Activated T-cell treated with anti-CD3 and anti-CD28 coated beads for 48 hours (primary cell): ENCODE measurements at places on chromosomes 5 and 9.

GRCh38 chr5:59587489-59588337 lies 305.8 kb downstream of the PDE4D start:
- no peak for DNase-seq

DNA sequence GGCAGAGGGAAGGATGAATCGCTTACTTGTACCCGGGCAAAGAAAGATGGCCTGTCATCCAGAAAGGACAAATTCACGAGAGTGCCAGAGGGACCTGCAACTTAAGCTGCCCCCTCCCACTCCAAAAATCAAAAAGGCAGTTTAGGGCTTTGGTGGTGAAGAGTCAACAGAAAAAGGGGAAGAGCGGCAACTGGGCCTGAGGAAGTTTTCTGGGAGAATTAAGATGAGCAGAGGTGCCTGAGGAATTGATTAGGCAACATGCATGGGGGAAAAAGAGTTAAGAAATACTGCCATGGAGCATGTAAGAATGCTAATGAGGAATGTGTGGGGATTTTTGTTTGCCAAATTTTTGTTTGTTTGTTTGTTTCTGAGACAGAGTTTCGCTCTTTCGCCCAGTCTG lies 1.8 kb upstream of the ACTL7B start:
- DNase-seq: no peak

GRCh38 chr5:29853711-29854220 lies 1339.7 kb upstream of the CDH6 start:
- DNase-seq: no peak

GRCh38 chr5:124669300-124669648 lies 77.2 kb downstream of the ZNF608 start:
- DNase-seq: no peak

- no peak for DNase-seq
Observed at GRCh38 chr9:37640246-37640645, 10.5 kb upstream of the FRMPD1 start.

GRCh38 chr5:139186752-139187326 lies 11.3 kb downstream of the SIL1 start:
- DNase-seq: no peak
